ENCODE measurements at places on chromosomes 1 and 21. TPM values are rescaled to one million over a fixed set of nuclear protein-coding genes. Genes with fewer than 3 reads are reported as not detected.

GRCh38 chr1:25653558-25653957 is 37.0 kb downstream of the MAN1C1 start:
- DNase-seq: no peak

DNA sequence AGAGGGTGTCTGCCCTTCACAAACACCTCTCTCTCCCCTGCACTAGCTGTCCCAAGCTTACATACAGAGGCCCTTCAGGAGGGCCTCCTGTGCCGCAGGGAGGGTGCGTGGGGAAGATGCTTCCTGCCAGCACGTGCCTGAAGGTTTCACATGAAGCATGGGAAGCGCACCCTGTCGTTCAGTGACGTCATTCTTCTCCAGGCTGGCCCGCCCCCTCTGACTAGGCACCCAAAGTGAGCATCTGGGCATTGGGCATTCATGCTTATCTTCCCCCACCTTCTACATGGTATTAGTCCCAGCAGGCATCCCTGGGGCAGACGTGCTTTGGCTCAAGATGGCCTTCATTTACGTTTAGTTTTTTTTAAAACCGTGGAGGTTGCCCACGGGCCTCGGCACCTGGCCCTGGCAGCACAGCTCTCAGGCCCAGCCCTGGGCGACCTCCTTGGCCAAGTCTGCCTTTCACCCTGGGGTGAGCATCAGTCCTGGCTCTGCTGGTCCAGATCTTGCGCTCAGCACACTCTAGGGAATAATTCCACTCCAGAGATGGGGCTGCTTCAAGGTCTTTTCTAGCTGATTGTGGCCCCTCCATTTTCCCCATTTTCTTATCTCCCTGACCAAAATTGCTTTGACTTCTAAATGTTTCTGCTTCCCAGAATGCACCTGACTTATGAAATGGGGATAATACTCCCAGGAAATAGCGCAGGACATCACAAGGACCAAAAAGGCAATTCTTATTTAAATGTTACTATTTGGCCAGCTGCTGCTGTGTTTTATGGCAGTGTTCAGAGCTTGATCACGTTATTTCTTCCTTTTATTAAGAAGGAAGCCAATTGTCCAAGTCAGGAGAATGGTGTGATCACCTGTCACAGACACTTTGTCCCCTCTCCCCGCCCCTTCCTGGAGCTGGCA is 6.1 kb downstream of the NPPA start:
- DNase-seq: no peak

DNA sequence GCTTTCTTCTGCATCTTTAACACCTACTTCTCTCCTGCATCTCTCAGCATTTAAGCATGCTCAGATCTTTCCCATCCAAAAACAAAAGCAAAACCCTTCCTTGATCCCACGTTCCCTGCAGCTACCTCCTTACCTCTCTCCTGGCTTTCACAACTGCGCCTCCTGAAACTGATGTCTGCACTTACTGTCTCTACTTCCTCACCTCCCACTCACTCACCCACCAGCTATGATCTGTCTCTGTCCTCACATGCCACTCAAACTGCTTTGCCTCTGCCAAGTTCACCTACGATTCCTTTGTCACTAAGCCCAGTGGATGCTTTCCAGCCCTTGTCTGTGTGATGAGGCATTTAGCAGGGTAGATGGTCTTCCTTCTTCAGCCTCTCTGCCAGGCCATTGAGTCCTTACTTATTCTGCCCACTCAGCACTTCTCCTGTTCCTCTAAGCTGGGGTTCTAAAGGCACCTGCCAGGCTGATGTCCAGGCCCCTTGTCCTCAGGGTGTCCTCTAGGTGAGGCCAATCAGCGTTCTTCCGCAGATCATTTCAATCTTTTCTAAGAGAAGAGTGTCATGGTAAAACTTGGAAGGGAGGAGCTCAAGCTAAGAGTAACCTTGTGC is 10.0 kb upstream of the GJB3 start:
- DNase-seq: no peak

- no peak for DNase-seq
Measured at GRCh38 chr1:91737650-91738049, 148.3 kb downstream of the TGFBR3 start.

The SHCBP1L gene
- polyA plus RNA-seq: 0.19 TPM

- peak; percentile 92 for DNase-seq
Measured at GRCh38 chr1:61056573-61057439, 25.6 kb upstream of the NFIA start.

The ADAMTS4 gene
- 11.2 TPM for polyA plus RNA-seq

The S100A10 gene
- 186 TPM for polyA plus RNA-seq

DNA sequence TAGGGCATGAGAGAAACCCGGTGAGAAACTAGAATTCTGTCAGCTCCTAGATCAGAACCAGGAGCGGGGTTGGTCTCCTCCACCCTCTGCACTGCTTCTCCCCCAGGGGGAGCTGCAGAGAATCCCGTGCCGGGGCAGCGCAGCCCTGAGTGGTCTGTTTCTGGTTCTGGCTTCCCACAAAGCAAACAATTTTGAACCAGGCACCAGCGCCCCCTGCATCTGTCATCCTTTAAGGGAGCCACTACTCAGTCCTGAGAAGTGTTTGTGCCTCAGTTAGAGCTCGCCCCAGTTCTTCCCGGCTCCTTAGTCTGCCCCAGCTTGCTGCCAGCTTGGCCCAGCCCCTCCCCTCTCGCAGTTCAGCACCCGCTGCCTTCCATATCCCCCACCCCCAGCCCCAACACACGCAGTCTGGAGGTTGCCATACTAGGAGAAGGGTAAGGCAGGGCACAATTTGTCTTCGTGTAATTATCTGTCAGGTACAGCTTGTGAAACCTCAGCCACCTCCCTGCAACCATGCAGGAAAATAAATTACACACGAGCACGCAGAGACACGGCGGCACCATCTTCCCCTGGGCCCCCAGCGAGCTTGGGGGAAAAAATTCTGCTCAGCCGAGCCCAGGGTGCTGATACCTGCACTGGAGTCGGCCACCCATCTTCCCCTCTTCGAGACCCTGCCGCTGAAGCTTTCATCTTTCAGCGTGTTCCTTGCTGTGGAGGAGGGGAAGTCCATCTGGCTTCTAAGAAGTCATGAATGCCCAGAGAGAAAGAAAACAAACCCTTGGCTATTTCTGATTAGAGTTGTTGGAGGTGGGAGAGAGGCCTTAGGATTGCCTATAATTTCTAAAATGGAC is 62.6 kb upstream of the CD1D start:
- no peak for DNase-seq

GRCh38 chr1:173868266-173869020 is at the start of gene ZBTB37:
ZBTB37 (plus strand) TSS chr1:173868380; CDS start chr1:173870226, 1,846 bp downstream.
- DNase-seq: no peak

The SLC26A9 gene
- 0.05 TPM for polyA plus RNA-seq

The DNMT3L gene
- polyA plus RNA-seq: not detected

The SDHB gene
- polyA plus RNA-seq: 105 TPM

DNA sequence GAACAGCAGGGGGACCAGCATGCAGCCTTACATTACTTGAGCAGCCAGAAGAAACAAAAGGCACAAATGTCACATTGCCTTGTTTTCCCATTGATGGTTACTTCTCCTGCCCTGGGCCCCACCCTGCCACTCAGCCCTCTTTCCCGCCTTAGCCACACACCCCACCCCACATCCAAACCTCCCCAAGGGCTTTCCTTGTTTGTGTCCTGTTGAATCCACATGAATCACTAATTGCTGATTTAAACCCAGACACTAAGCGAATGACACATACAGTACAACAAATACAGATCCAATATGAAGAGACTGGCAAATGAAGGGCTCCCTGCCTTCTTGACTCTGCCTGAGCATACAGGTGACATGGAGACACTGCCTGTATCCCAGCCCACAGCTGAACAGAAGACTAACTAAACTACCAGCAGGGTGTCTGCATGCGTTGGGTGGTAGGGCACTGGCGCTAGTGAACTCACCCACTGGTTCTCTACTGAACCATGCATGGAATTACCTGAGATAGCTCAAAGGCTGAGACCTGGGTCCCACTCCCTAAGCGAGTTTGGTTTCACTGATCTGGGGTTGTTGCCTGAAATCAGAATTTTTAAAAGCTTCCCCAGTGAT is 3.1 kb downstream of the IGSF3 start:
- no peak for DNase-seq

The OR4F29 gene
- polyA plus RNA-seq: not detected

The ZSWIM5 gene
- 0.34 TPM for polyA plus RNA-seq

- DNase-seq: no peak
Measured at GRCh38 chr1:185054365-185055060, 9.2 kb downstream of the RNF2 start.

The MAST2 gene
- polyA plus RNA-seq: 96.2 TPM

GRCh38 chr1:82534996-82535395 is 734.3 kb downstream of the ADGRL2 start:
- DNase-seq: no peak

DNA sequence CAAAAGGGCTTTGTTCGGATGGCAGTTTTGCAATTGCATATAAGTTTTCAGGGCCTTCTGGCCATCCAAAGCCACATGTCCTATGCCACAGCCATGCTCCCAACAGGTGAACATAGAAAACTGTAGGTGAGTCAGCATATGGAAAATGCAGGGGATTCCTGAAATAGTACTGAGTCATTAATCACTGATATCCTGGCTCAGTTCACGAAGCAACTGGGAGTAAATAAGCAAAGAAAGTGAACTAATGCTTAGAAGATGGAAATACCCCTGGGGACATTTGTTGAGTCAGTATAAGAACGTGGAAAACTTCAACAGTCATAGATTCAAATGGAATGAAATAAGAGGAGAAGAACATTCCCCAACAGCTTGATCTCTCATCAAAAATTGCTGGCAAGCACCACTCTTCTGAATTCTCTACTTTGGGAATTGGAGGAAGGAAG is 148.9 kb upstream of the RUNX1 start:
- peak; percentile 48 for DNase-seq

The PRAMEF8 gene
- polyA plus RNA-seq: not detected

The XCL1 gene
- not detected for polyA plus RNA-seq

GRCh38 chr1:9589144-9589718 is 520 bp downstream of the TMEM201 start:
- no peak for DNase-seq

- no peak for DNase-seq
Measured at GRCh38 chr1:73914951-73915350, 283.0 kb downstream of the LRRIQ3 start.

- DNase-seq: no peak
Measured at GRCh38 chr1:183889095-183889494, 84.2 kb downstream of the RGL1 start.

GRCh38 chr1:229305392-229305791 is 34.5 kb downstream of the RAB4A start:
- no peak for DNase-seq

- DNase-seq: no peak
Measured at GRCh38 chr1:119859647-119860046, 36.7 kb downstream of the ADAM30 start.

DNA sequence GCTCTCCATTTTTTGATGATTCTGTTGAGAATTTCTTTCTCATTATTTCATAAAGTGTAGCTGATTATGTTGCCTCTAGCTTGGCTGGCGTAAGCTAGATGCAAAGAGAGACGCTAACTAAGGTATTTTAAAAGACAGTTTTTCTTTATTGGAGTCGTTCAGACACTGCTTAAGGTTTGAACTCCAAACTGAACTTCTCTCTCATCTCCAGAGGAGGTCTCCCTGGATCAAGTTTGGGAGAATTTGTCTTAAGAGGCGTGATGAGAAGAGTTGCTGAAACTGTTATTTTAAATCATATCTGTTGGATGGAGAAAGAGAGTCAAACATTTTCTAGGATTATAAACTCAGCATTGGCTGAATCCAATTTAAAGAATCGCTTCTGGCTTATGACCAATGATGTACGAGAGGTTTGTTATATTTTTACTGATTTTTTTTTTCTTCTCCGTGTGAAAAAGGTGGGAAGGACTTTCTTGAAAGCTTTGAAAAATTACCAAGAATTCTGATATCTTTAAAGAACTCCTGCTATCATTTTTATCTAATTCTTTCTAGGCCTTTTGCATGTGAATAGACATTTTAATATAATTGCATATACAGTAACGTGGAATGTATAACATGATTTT is 34.0 kb downstream of the MAP3K7CL start:
- DNase-seq: no peak

- no peak for DNase-seq
Measured at GRCh38 chr1:245673881-245674414, 519.2 kb downstream of the KIF26B start.
